WTC11 (cell line): ENCODE measurements at places on chromosomes 7 and 10. TPM values are rescaled to one million over a fixed set of nuclear protein-coding genes. Genes with fewer than 3 reads are reported as not detected.

GRCh38 chr10:110163192-110163773 is 44.1 kb upstream of the MXI1 start:
- no peak for DNase-seq

DNA sequence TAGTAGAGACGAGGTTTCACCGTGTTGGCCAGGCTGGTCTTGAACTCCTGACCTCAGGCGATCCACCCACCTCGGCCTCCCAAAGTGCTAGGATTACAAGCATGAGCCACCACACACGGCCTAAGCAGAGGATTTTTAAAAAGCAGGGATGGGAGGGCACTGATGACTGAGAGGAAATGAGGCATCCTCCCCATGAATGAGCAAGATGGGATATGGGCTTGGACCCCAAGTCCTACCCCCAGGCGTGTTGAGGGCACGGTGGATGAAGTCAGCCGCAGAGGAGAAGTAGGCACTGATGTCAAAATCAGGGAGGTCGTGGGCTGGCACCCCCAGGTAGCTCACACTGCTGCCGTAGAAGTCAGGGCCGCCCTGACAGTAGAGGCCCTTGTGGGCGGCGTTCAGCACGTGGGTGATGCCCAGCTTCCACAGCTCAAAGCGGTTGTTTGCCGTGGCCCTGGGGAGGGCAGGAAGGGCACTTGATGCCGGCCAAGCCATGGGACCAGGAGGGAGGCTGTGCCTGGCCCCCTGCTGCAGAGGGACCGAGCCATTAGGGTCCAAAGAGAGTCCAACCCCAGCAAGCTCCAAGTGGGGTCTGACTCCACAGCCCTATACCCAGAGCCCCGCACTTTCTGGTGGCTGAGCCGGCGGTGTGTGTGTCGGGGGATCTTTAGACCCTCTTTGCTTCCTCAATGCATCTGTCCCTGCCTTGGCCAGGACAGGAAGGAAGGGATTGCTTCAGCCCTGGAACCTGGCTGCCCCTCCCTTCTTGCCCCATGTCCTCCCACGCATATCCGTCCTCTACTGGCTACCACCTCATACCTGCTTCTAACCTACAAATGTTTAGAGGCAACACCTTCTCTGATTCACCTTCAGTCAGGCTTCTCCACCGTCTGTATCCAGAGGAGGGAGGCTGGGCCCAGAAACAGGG is 3.4 kb upstream of the SAMD8 start:
- no peak for DNase-seq

DNA sequence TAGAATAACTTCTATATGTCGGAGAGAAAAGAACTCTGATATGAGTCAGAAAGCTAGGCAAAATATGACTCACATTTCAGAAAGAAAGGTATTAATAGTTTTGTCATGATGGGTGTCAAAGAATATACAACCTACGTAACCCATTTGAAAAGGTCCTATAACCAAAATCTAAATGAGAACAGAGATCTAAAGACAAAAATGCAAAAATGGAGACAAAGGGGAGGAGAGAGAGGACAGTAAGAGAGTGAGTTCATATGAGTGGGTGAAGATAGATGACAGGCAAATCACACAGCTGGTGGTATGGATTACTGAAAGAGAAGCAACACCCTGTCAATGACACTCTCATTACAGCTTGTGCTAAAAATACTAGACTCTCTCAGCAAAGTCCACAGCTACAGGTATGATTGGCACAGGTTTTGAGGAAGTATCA is 25.6 kb downstream of the ANKMY2 start:
- no peak for DNase-seq

- DNase-seq, result no peak
These were observed 148.2 kb upstream of the CDCA7L start for GRCh38 chr7:22093936-22094335.

GRCh38 chr10:121981346-121981745 is 6.3 kb upstream of the NSMCE4A start:
- no peak for DNase-seq

DNA sequence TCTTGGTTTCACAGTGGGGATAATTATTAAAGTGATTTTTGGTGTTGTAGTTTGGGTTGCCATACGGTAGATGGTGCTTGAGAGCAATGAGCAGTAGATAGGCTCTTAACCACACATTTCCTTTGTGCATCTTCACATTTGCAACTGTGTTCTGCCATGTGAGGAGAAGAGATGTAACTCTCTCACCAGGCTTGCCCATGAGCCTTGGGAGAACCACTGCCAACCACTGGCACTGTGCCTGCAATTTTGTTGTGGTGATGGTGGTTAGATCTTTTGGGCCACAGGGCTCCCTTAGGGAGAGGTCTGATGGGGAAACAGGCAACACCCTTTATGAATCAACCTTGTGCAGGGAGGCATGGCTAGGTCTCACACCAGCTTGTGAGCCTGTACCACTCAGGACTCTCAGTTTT is 204.3 kb downstream of the CCDC7 start:
- no peak for DNase-seq

- DNase-seq, result no peak
These were observed 19.2 kb downstream of the OIT3 start for GRCh38 chr10:72912736-72913135.

GRCh38 chr10:6283655-6284054 is 80.9 kb downstream of the PFKFB3 start:
- DNase-seq, result no peak

- no peak for DNase-seq
These were observed 613.1 kb downstream of the SUGCT start for GRCh38 chr7:40747856-40748255.

- DNase-seq, result peak; percentile 91
These were observed 1.6 kb downstream of the ZNF467 start for GRCh38 chr7:149771720-149772240.

- no peak for DNase-seq
These were observed 71.4 kb upstream of the PDSS1 start for GRCh38 chr10:26626066-26626465.

Gene ACHE
- total RNA-seq, result 6.4 to 7.7 TPM (median 6.6 TPM) in 3 replicates

Gene CDK5
- total RNA-seq, result 23.6 to 27.8 TPM (median 24.5 TPM) in 3 replicates
